ENCODE measurements at places on chromosomes 11 and 22.
A peak's percentile ranks its signal among the peaks of the same experiment; 100 is the strongest.

DNA sequence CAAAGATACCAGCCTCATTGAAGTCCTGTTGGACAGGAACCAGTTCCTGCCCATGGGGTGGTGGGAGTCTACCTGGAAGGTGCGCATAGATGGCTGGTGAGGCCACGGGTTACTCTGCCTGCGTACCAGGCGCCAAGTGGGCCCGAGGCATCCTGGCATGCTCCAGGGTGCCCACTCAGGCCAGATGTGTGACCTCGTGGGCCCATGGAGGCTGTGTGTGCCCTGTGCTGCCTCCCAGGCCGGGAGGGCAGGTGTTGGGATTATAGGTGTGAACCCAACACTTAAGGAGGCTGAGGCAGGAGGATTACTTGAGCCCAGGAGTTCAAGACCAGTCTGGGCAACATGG, 23.1 kb downstream of the TANGO2 start:
- no peak for DNase-seq

GRCh38 chr11:12793065-12793464, 118.8 kb downstream of the TEAD1 start:
- DNase-seq: no peak

DNA sequence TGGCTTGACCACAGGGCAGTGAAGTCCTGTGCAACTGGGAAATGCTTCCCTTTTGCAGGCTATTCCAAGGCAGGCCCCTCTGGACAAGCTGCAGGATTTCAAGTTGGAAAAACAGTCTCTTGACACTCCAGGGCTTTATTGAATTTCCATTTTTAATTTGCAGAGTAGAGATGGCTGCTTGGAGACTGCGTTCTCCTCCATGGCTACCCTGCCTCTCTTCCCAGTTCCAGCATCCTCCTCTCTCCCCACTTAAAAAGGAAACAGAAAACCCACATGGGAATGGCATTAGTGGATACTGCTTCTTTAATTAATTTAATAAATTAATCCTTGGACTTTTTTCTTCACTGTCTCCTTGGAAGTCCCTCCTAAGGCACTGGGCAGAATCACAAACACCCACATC, 115.6 kb downstream of the DSCAML1 start:
- DNase-seq: no peak

DNA sequence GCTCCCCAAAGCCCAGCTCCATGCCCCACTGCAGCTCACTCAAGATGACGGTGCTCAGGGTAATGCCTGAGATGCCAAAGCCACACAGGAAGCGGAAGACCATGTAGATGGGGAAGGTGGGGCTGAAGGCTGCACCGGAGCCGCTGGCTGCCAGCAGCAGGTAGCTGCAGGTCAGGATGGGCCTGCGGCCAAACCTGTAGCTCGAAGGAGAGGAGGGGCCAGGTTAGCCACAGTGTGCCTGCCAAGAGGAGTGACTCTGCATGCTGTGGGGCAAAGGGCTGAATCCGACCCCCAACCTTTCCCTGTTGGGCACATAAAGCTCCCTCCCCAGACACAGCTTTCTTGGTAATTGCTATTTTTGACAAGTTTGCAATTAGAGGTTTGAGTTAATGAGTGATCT, 14.9 kb upstream of the SLC22A6 start:
- DNase-seq: no peak

DNA sequence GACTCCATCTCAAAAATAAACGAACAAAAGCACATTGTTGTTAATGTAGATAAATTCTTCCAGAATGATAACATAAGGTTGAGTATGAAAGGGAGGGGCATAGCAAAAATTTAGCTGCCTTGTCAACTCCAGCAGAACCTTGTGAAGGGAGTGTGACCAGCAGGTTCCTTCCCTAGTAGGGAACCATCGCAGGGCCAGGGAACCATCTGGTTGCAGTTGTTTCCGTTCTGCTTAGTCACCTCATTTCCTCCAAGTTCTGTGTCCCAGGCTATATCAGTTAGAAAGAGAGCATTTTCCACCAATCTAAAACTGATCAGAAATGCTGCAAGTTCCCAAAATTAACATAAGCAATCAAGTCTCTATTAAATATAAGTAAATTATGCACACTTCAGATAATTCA, 126.7 kb upstream of the BLID start:
- DNase-seq: no peak

- DNase-seq: peak; percentile 31
These were observed 39.8 kb upstream of the CDON start for GRCh38 chr11:126102436-126102981.

DNA sequence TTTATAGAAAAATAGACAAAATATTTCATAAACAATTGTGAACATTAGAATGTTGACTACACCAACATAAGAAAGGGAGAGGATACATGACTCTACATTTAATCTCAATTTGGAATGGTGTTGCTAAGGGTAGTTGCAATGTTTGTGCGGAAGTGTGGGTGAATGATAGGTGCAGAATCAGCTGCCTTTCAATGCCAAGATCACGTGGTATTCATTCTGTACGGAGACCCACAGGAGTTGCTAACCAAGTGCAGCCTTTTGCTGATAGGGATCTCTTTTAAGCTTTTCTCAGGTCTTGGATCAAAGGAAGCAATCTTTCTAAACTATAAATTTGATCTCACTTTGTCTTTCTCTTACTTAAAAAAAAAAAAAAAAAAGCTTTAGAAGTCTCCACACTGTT, 29.8 kb upstream of the CTSC start:
- no peak for DNase-seq

DNA sequence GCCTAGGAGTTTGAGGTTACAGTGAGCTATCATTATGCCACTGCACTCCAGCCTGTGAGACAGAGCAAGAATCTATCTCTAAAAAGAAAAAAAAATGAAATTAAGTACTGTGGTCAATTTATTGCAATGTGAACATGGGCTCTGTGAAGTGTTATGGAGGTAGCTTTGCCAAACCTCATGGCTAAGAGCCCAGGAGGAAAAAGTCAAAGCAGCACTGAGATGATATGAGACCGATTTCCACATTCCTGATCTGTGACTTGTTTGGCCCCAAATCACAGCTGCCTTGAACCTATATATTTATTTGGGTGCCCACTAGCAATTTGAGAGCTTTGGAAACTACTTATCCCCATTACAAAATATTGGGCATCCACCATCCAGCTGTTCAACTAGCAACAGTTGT, 29.8 kb upstream of the TMEM135 start:
- peak; percentile 63 for DNase-seq

DNA sequence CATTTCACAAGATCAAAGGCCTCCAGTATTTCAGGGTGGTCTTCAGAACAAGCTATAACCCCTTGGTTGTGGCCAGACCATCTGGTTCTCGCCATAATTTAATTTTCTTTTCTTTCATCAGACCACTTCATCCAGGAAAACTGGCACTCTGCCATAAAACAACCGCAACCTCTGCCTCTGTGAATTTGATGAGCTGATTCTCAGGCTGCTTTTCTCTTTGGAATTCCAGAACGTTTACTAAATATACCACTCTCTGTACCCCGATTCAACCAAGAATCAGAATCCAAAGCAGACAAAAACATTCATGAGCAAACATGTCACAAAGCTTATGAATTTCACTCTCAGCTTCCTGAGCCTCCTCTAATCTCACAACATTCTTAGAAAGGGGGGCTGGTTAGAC, 331.8 kb upstream of the SYN3 start:
- no peak for DNase-seq

- DNase-seq: peak; percentile 92
These were observed 5.4 kb downstream of the FJX1 start for GRCh38 chr11:35623621-35624168.
